RCC 7860 (cell line): ENCODE measurements at places on chromosomes 6 and 20.

- DNase-seq, result no peak
These were observed 959.8 kb downstream of the EPHA7 start for GRCh38 chr6:92459606-92460005.

GRCh38 chr20:11718474-11719094 lies 199.1 kb upstream of the BTBD3 start:
- DNase-seq, result no peak

DNA sequence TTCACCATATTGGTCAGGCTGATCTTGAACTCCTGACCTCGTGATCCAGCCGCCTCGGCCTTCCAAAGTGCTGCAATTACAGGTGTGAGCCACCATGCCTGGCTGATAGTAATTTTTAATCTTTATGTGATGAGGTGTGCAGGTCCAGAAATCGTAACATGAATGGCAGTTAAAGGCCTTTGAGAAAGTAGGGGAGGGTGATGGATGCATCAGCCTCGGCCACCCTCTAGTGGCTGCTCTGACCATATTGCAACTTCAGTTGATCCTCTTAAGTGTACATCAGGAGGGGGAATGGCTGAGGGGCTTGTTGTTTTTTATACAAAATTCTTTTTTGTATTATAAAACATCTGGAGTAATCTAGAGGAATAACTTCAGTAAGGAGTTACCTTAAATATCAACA lies 193.0 kb downstream of the ZFAND3 start:
- peak; percentile 36 for DNase-seq

- peak; percentile 54 for DNase-seq
These were observed 14.6 kb upstream of the BLCAP start for GRCh38 chr20:37542281-37542680.

DNA sequence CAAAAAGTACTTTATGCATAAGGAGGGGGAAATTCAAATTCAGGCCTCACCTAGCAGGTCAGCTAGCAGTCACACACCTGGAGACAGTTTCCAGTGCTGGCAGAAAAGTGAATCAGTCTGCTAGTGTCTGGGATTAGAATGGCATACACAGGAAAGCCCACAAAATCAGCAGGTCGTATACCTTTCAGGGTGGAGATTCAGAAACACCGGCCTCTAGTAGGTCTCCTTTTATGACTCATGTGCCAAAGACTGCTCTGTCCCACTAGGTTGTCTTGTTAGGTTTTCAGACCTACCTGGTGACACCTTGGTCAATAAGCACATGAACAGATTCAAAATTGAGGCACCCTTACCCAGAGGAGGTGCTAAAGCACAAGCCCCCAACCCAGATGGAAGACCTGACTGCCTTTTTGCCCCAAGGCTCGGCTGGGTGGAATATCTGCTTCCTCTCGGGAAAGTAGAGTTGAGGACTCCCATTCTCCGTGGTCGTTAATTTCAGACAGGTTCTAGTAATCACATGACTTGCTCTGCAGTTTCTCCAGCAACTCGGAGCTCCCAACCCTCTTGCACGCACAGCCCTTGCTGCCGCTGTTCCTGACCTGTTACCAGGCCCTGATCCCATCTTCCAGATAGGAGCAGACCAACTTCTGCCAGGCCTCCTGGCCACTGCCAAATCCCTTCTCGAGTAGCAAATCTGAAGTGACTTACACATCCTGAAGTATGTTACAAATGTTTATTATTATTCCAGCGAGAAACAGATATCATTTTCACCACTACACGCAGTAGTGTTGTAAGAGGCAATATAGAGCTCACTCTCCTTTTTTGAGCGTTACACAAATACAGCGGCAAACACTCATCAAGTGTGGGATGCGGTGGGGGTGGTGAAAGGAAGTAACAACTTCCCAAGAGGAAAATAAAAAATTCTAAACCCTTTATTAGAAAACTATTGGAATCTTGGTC lies 46.6 kb downstream of the AGPAT4 start:
- no peak for DNase-seq

DNA sequence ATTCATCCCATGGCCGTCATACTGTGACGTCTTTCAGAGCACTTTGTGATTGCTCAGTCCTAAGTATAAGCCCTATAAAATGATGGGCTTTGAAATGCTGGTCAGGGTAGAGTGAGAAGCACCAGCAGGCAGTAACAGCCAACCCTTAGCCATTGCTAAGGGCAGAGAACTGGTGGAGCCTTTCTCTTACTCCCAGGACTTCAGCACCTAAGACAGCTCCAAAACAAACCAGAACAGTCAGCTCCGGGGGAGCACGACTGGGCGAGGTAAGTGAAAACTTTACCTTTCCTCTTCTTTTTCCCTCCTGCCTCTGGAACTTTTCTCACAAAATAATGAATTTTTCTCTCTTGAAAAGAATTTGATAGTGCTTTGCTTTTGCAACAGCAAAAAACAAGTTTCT lies at the start of gene VIP:
TSS of gene VIP (plus strand) at position 104 of the 400 bp plus-strand sequence. CDS start 1,381 bp downstream, outside the sequence.
- DNase-seq, result peak; percentile 8

GRCh38 chr6:90835596-90836212 lies 248.8 kb upstream of the MAP3K7 start:
- DNase-seq, result no peak

DNA sequence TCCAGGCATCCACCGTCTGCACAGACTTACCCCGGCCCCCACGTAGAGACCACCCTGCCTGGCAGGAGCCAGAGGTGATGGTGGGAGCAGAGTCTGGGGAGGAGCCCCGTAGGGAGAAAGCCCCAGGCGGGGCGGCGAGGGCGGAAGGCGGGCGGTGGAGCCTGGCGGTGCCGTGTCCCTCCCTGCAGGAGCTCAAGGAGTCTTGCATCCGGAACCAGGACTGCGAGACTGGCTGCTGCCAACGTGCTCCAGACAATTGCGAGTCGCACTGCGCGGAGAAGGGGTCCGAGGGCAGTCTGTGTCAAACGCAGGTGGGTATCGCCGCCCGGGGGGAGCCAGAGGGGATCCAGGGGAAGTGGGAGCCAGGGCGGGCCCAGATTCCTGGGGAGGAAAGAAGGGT lies 6.0 kb downstream of the CLPSL1 start:
- DNase-seq, result no peak

GRCh38 chr6:154329350-154330170 lies 27.0 kb downstream of the IPCEF1 start:
- no peak for DNase-seq

DNA sequence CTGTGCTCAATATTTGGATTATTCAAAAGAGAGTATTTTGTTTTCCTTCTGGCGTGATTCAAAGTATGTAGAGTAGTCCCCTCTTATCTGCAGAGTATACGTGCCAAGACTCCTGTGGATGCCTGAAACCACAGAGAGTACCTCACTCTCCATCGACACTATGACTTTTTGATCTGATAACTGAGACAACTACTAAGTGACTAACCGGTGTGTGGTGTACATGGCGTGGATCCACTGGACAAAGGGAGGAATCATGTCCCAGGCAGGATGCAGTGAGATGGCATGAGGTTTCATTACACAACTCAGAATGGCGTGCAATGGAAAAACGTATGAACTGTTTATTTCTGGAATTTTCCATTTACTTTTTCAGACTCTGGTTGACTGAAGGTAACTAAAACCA lies 112.2 kb upstream of the PDE7B start:
- DNase-seq, result peak; percentile 91

- no peak for DNase-seq
These were observed 399.4 kb downstream of the CD83 start for GRCh38 chr6:14516956-14517355.

GRCh38 chr6:74638412-74638811 lies 567.4 kb downstream of the COL12A1 start:
- DNase-seq, result no peak

DNA sequence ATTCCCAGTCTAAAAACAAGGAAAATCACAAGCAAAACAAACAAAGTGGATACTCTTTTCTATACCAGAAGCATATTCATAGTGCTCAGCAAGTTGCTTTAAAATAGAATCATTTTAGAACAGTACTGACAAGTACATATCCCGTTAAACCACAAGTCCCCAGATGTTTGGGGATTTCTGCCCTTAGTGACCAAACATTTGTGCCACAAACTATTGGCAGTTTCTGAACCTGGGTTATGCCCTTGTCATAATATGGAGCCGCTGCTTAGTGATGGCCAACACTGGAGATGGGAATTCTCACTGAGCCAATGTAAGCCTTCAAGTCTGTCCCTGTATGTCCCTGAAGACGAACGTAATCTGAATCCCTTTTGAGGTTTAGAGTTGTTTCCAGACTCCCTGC lies 436.7 kb upstream of the JAG1 start:
- DNase-seq, result no peak

DNA sequence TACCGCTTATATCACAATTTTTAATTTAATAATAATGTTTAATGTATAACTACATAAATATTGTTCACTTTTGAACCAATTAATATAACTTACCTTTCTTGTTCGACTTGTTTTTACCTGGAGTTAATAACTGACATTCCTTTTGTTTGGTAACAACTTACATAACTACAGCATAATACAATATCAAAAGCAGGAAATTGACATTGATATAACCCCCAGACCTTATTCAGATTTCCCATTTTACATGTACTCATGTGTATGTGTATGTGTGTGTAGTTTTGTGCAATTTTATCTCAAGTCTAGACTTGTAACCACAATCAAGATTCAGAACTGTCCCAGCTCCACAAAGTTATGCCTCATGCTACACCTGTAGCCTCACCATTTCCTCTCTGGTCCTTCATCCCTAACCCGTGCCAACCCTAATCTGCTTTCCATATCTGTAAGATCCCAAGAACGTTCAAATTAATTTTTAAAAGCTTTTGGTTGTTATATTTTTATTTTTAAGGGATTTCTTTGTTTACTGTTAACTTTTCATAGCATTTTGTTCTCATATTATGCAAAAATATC lies 190.6 kb downstream of the MANEA start:
- no peak for DNase-seq

- peak; percentile 69 for DNase-seq
These were observed 11.2 kb downstream of the TLDC2 start for GRCh38 chr20:36886859-36887751.

- no peak for DNase-seq
These were observed 518.9 kb upstream of the JARID2 start for GRCh38 chr6:14726816-14727493.

GRCh38 chr6:132763269-132763668 lies 5.6 kb upstream of the VNN2 start:
- DNase-seq, result no peak

DNA sequence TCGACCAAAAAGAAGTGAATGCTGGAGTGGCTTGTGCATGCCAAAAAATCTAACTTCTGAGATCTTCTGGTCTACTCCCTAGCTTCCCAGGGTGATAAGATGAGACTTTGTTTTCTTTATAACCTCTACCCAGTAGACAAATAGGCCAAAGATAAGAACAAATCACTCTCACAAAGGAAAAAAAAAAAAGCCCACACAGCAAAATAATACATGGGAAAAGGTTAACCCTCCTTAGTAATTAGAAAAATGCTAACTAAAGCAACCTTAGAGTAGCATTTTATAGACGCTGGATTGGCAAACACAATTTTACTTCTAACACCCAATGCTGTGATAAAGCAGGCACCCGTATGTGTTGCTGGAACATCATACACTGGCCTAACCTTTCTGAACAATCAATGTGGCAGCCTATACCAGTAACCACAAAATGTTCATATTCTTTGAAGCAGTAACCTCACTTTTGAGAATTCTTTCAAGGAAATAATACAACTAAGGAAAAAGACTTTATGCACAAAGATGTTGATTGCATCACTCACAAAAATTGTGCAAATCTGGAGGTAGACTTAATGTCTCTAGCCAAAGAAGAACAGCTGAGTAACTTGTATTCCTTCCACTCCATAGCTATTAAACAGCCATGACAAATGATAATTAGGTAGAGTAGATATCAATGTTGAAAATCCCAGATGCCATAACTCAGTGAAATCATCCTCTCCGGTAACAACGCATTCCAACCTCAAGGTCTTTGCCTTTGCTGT lies 116.3 kb upstream of the QKI start:
- no peak for DNase-seq

GRCh38 chr6:87879132-87879861 lies 168.3 kb upstream of the SPACA1 start:
- no peak for DNase-seq

DNA sequence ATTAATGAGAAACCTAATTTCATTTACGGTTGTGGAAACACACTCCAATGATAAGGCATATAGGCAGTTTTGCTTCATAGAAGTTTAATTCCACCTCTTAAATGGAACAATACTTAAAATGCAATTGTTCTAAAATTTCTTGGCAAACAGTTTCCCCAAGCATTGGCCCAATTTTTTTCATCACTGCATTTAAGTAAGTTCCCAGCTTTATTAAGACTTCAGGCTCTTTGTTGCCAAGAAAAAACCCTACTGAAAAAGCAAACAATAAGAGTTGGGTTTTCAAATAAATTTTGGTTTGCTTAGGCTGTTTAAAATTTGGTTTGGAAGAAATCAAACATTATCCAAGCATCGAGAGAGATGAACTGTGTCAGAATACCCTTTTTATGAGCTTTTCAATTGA lies 690.9 kb upstream of the NRSN1 start:
- DNase-seq, result no peak

GRCh38 chr20:31717478-31718201 lies 5.0 kb downstream of the BCL2L1 start:
- DNase-seq, result no peak

- no peak for DNase-seq
These were observed 1.6 kb downstream of the TFAP2C start for GRCh38 chr20:56630506-56631317.

- DNase-seq, result no peak
These were observed 179.8 kb downstream of the ERMARD start for GRCh38 chr6:169931261-169931660.

GRCh38 chr6:52512199-52512598 lies 64.7 kb downstream of the TRAM2 start:
- peak; percentile 39 for DNase-seq

DNA sequence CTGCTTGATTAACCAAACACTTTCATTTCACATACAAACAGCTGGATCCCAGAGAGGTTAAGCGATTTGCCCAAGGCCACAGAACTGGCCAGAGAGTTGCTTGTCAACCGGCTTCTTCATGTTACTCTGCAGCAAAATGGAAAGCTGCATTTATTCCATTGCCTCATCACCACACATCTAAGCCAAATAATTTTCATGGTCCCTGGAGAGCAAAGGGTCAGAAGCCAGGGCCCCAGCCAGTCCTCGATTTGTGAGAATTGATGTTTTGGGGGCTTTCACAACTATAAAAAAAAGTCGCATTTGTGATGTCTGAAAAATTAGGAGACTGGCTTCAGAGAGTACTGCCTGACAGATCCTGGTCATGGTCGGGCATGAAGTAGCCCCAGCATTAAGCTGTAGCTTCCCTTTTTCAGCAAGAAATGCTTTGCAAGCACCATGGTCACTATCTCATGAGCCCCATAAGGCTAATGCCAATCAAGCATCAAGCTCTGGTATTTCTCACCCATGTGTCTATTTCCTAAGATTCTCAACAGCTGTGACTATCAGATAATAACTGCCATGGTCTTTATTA lies 95.8 kb downstream of the BANF2 start:
- no peak for DNase-seq

GRCh38 chr6:14075095-14075503 lies 42.5 kb upstream of the CD83 start:
- peak; percentile 26 for DNase-seq

DNA sequence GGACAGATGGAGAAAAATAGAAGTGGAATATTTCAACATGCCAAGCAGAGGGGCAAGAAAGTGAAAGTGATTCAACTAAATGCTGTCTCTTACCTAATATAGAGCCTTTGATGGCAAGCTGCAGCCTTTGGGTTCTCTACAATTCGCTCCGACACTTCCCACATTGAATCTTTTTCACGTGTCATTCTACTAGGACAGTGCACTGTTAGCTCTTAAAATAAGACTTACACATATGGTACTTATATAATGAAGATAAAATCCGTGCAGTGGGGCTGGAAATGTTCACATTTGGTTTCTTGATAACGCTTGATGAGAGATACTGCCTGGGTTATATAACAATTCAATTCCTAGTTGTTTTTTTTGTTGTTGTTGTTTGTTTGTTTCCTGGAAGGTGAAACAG lies 502.4 kb downstream of the LMBRD1 start:
- DNase-seq, result no peak

GRCh38 chr6:106162921-106163320 lies 76.8 kb downstream of the PRDM1 start:
- no peak for DNase-seq
